Lower lobe of right lung (tissue), 2 donors: ENCODE measurements at places on chromosomes 1 and 21. TPM values are rescaled to one million over a fixed set of nuclear protein-coding genes. Genes with fewer than 3 reads are reported as not detected.
A peak's percentile ranks its signal among the peaks of the same experiment; 100 is the strongest.

GRCh38 chr1:119112244-119112643 is 28.2 kb downstream of the WARS2 start:
- no peak for DNase-seq

DNA sequence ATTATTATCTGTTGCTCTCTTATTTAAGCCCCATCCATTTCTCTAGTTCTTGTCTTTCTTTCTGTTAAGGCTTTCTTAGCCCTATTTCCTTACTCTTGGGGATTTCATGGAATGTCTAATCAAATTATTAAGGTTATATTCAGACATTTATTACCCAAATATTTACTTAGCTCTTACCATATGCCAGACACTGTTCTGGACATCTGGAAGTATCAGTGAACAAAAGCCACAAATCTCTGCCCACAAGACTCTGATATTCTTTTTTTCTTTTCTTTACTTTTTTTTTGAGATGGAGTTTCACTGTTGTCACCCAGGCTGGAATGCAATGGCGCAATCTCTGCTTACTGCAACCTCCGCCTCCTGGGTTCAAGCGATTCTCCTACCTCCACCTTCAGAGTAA is 74.3 kb upstream of the NBL1 start:
- DNase-seq: no peak

DNA sequence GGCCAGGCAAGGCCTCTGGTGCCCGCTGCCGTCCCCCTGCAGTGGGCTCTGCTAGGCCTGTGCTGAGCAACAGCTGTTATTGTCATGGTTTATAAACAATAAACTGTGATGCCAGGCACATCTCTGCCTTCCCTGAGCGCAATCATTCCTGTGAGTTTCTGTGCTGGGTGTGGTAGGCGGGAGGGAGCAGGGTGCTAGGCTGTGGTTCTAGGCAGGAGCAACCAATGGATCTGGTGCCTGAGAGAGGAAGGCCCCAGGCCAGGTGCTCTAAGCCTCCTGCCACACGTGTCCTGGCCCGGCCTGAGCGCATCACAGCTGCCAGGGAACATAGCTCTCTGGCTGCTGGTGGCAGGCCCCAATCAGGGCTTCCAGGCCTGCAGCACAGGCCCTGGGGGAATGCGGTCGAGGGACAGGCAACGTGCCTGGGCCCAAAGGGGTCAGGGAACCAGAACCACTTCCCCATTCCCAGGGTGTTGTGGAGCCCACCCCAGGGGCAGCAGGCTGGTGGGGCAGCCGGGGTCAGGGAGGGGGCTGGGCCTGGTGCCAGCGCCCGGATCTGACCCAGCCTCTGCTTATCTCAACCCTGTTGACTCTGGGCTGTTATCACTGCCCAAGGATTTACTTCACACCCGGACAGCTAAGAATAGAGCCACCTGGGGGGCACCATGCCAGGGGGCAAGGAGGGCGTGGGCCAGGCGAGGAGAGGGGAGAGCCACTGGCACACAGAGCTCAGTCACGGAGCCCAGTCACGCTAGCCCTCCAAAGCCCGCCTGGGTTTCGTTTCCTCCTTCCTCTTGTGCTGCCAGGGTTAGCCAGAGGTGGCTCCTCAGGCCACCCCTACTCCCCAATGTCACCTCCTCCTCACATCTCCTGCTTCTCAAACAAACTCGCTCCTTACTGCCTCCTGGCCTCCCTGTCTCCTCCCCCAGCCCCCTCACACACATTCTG is 11.5 kb downstream of the TRIM46 start:
- peak; percentile 84 for DNase-seq

DNA sequence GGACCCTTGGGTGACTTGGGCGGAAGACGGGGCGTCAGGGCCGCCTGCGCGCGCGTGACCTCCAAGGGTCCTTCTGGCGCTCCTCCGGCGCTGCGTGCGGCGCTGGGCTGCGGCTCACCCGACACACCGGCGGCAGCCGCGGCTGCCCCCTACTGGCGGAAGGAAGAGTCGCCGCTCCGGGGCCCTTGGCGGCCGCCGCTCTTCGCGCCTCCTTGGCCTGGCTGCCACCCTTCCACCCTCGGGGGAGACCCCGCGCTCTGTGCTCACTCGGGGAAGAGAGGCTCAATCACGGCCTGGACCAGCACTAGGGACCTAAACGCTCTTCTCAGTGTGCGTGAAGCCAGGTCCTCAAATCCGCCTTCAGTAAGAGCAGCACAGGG is 89.7 kb downstream of the DMRTA2 start:
- DNase-seq: peak; percentile 73

DNA sequence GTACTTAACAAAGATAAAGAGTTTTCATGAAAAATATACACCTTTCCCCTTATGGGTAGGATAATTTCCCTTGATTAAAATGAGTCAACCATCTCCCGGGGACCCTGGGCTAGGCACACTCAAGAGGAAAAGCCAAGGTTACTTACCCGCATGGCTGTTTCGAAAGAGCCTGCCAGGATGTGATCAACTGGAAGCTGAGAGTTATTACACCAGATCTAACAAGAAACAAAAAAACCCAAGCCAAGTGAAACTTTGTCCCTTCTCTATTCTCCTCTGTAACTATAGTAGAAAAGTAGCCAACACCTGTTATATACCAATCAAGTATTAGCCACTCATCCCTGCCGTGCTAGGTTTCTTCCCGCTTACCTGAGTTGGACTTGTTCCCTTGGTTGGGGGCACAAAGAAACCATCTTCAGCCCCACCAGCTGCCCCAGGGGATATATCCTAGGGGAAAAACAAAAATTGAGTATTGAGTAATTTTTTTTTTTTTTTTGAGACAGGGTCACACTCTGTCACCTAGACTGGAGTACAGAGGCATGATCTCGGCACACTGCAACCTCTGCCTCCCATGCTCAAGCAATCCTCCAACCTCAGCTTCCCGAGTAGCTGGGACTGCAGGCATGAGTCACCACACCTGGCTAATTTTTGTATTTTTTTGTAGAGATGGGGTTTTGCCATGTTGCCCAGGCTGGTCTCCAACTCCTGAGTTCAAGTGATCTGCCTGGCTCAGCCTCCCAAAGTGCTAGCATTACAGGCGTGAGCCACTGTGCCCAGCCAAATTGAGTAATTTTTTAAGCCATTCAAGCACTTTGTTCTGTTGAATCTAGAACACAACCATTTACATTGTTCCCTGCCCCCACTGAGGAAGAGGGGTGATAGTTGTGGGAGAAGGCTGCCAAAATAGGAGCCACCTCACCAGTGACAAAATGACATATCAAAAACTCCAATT is 8.4 kb upstream of the PEX19 start:
- no peak for DNase-seq

- DNase-seq: no peak
Measured at GRCh38 chr1:107132780-107133179, 8.1 kb upstream of the NTNG1 start.

GRCh38 chr1:155859881-155860871 is 809 bp downstream of the SYT11 start:
- peak; percentile 66 for DNase-seq

DNA sequence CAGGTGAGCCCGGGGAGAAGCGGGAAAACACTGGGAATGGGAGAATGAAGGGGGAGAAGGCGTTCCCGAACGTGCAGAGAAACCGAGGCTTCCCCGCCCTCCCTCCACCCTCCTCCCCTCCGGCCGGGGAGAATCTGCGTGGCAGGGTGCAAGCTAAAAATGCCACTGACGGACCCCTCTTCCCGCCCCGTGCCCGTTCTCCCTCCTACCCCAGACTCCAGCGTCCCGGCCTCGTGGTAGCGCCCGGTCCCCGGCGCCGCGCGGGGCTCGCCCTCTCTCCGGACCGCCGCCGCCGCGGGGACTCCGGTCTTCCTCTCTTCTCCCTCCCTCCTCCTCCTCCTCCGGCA is 81.6 kb upstream of the AK4 start:
- no peak for DNase-seq

DNA sequence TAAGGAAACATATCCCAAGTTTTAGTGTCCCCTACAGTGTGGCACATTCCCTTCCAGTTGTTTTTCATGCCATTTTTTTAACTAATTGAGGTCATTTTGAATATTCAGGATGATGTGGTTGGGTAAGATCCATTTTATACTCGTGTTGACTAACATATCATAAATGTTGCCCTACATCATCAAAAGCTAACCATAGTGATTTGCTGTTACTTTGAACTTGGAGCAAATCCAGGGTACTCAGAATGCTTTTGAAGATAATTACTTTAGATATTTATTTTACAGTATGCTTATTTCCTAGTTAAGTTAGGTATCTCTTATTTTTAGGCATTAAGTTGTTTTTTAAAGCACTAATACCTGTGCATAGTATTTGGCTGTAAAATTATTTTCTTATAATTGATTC is 57.8 kb downstream of the DYRK1A start:
- DNase-seq: no peak

- peak; percentile 42 for DNase-seq
Measured at GRCh38 chr21:46159841-46160656, 4.7 kb upstream of the FTCD start.

DNA sequence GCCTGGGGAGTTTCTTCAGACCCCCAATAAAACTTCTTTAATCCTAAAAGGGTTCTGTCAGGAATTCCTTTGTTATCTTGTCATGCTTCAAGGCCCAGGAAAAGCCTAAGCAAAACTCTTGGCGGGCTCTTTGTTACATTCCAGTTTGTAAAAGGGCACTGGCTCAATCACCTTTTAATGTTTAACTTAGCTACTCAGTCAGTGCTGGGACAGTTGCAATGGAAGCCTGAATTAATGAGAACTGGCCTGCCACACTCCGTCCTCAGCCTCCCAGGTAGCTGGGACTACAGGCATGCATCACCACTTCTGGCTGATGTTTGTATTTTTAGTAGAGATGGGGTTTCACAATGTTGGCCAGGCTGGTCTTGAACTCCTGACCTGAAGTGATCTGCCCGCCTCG is 21.3 kb upstream of the ASB17 start:
- no peak for DNase-seq

GRCh38 chr1:110548381-110548780 is 29.4 kb upstream of the KCNA10 start:
- no peak for DNase-seq

DNA sequence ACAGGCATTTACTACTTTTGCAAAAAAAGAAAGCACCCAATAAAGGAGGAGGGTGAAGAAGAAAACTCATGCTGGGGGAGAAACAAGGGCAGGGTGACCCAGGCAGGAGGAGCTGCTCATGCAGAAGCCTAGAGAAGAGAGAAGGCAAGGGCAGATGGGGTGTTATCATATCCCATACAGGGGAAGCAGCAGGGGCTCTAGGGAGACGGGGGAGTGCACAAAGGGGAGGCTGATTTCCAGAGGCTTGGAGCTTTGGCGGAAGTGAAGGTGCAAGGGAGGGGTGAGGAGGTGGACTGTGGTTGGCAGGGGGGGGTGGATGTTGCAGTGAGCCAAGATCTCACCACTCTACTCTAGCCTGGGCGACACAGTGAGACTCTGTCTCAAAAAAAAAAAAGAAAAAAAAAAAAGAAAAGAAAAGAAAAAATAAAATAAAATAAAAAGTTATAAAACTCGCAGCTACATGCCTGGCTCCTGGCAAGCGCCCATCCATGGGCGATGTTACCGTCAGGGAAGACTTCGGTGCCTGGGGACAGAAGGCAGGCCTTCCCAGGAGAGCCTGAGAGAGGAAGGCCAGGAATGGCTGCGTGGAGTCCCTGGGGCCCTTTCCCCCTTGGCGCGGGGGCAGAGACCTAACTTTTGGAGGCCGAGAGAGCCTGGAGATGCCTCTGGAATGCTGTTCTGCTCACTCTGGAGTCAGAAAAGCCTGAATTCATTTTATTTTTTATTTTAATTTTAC is 3.3 kb upstream of the FCN3 start:
- no peak for DNase-seq

TRABD2B gene
- total RNA-seq: 1.8 TPM

EPHA2 gene
- total RNA-seq: 20.4 TPM

OR2G6 gene
- not detected for total RNA-seq

MMP23B gene
- 27.2 TPM for total RNA-seq
